Astrocyte of the cerebellum (primary cell): ENCODE measurements at places on chromosomes 1 and 21.

DNA sequence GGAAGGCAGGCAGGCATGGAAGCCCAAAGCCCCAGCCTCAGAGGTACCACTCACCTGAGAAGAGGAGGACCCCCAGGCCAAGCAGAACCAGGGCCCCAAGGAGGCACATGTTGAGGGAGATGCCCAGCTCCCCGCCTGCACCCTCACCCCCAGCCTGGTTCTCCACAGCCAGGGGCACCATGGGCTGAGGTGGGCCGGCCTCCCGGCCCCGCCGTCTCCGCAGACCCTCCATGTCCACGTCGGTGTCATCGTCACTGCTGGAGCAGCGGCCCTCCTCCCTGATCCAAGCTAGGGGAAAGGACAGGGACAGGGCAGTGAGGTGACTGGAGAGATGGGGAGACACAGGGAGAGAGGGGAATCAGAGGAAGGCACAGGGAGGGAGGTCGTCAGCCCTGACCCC lies 7.8 kb downstream of the PBXIP1 start:
- no peak for DNase-seq

- peak; percentile 86 for DNase-seq
Observed at GRCh38 chr1:76835203-76835602, 32.1 kb upstream of the ST6GALNAC5 start.

- no peak for DNase-seq
Observed at GRCh38 chr1:205294175-205294917, 27.2 kb downstream of the NUAK2 start.

- DNase-seq, result no peak
Observed at GRCh38 chr1:153698020-153698922, 19.8 kb downstream of the NPR1 start.

GRCh38 chr1:78003882-78004718 lies 639 bp upstream of the DNAJB4 start:
- peak; percentile 59 for DNase-seq

DNA sequence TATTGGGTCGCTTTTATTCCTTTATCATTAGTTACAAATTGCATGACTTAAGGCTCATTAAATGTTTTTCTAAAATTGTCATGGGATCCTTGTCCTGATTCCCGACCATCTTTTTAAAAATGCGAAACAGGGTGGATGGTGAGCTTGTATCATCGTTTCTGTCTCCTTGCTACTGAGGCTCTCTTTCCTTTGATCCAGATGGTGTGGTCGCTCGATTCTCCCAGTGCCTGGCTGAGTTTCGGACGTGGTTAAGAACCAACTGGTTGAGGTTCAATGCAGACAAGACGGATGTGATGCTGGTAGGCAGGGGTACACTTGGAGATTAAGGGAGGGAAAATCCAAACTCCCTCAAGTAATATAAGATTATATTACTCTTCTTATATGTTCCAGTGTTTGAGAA lies 1.2 kb downstream of the MIER1 start:
- no peak for DNase-seq

- no peak for DNase-seq
Observed at GRCh38 chr1:230940848-230941247, 37.8 kb downstream of the TTC13 start.

GRCh38 chr1:56123421-56123820 lies 455.9 kb downstream of the PLPP3 start:
- no peak for DNase-seq

DNA sequence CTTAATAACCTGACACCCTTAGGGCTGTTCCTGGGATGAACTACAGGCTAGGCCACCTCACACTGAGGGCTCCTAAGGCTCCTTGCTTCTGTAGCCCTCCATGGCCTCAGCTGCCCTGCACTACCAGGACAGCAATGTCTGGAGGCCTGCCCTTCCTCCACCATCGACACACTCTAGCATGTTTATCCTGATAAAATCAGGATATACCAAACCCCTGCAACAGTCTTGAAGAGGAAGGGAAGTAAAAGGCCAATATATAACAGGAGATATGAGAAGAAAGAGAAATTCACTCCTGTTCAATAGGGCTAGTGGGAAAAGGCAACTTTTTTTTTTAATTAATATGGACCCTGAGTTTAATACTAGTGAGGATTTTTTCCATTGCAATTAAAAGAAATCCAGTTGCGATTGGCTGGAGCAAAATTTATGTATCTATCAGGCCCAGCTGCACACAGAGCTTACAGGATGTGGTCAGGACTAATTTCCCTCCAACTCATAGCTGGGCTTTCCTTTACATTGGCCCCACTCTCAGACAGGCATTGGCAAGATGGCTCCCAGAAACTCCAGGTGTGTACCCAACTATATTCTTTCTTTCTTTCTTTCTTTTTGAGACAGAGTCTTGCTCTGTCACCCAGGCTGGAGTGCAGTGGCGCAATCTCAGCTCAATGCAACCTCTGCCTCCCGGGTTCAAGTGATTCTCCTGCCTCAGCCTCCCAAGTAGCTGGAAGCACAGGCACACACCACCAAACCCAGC lies 13.5 kb upstream of the ATP2B4 start:
- DNase-seq, result no peak

DNA sequence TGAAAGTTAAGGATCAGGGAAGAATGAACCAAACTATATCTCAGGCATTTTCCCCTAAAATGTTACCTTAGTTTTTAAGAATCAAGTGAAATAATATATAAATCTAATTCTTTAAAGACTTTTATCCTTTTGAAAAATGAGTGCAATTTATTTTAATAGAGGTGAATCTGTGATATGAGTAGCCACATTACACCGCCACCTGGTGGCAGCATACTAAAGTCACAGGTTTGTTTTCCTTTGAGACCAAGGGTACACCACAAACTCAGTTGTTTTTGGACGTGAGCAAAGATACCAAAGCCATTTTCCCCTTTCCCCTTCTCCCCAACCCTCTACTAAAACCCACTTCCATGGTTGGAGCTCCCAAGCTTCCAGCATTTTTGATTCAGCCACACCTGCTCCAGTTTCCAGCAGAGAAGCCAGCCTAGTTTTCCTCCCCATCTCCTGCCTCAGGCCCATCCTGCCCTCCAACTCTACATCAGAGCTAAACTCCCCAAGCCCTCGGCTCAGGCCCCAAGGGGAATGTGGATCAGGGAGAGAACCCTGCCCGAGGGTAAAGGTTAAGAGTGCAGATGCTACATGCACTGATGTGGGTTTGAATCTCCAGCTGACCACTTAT lies 22.9 kb upstream of the LDLRAP1 start:
- peak; percentile 53 for DNase-seq

DNA sequence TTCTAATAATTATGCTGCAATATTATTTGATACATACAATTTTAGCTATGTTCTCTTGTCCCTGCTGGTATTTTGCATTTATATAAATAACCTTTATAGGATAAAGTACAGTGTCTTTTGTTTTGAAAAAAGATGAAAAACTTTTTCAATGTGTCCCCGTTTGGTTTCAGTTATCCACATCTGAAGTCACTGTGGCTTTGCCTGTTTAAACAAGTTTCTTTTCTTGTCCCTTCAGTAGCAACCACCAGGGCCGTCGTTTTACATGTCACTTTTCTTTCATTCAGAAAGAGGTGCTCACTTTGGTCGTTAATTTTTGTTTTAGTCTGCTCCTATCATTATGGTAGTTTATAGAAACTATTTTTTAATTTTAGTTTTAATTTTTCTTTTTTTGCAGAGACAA lies 41.4 kb downstream of the RABGAP1L start:
- DNase-seq, result no peak

GRCh38 chr1:101288491-101288944 lies 51.7 kb downstream of the S1PR1 start:
- peak; percentile 78 for DNase-seq

DNA sequence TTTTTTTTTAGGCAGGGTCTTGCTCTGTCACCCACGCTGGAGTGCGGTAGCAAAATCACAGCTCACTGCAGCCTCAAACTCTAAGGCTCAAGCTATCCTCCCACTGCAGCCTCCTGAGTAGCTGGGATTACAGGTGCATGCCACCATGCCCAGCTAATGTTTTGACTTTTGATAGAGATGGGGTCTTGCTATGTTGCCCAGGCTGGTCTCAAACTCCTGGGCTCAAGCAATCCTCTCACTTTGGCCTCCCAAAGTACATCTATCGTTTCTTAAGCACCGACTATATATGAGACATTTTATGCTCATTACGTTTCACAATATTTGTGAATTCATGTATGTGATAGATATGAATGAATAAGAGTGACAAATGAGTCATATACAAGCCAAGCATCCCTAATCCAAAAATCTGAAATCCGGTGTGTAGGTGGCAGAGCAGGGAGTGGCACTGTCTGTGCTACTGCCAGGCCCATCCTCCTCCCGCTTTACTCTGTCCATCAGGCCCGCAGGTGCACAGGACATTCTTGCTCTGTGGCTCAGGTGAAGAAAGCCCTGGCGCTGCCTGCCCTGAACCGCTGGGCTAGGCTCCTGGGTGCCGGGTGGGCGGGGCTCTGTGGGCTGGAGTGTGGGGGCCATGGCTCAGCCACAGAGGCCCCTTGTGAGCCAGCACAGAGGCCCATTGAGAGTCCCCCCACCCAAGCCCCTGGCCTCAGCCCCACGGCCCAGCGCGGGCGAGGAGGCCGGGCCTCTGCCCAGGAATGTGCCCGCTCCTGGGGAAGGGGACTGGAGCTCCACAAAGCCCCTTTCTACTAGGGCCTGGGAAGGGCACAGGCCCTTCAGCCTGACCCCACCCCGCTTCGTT lies 45.3 kb downstream of the HSPG2 start:
- no peak for DNase-seq

DNA sequence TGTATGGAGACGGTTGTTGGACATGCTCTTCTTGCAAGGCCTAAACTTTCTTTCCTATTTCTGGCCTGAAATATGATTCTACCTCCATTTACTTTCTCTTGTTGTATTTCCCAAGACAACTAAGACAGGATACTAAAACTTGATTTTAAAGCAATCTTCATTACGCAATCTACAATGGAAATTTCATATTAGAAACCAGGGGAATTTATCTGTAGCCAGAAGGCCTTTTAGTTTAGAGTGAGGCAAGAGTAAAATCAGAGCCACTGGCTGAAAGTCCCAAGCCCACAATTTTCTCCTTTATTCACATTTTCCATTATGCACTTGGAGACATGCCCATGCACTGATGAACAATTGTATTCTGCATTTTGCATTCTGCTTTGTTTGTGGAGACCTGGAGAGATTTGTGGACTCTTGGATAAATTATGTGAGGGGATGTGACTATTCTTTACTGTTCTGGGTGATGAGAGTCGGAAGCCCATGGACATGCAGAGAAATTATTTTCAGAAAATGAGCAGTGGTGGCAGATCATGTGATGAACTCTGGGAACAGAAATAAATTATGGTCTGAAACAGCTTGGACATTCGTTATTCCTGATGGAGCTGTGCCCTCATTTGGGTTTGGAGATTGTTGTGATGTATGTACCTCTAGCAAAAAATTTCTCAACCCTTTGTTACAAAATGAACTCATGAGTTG lies 336.8 kb downstream of the SEC16B start:
- no peak for DNase-seq

DNA sequence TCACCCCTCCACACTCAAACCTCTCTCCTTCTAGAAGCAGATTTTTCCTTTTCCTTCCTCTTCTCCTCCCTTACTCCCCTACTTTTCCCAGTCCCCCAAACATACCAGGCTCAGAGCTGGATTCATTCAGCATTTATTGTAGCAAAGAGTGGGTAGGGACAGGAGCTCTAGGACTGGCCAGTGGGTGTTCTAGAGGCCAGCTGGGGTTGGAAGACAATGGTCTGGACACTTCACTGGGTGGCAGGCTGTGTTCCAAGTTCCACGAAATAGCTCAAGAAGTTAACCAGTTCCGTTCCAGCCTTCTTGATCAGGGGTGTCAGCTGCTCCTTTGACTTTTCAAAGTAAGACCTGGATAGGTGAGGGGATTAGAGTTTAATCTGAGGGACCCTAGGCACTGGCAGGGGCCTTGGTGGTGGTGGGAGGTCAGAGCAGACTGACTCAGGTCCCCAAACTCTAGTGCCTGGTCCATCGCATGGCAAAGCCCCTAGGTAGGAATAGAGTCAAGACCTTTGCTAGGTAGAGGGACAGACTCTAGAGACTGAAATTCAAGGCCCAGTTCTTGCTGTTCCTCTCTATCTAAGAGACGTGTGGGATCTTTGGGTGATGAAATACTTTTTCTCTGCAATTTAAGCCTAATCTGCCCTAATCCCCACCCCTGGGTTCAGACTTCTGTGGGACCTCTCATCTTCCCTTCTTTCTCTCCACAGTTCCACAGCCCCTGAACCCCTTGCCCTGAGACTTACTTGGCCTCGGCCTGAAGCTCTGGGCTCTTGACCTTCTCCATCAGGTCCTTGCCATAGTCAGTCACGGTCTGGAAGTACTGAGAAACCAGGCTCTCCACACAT lies 1.0 kb downstream of the APOA2 start:
- DNase-seq, result no peak

DNA sequence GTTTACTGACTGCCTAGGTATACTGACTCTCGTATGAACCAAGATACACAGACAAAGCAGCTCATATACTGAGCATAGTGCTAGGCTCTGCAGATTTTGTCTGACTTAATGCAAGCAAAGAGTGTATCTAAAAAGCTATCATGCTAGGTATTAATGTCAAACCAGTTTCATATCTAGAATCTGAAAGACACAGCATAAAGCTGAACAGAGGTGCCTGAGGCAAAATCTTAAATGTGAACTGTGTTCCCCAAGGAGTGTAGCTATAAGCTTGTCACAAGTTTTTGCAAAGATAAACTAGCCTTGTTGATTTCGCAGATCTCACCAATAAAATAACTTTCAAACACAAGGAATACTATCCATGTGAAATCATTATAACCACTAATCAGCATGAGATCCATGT lies 18.1 kb downstream of the JAK1 start:
- no peak for DNase-seq

DNA sequence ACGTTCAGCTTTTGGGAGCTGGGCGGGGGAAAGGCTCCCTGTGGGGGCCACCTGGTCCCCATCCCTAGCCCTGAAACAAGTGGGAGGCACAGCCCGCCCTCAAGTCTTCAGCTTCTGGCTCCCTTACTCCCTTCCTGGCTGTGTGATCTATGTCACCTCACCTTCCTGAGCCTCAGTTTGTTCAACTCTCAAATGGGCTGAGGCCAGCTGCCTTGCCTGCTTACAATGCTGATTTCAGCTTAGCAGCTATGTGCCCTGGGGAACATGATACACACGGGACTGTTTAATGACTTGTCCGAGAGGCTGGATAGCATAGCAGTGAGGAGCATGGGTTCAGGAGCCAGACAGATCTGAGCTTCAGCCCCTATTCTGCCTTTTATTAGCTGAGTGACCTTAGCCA lies 19.3 kb downstream of the GRHL3 start:
- no peak for DNase-seq
